PC-3 (cell line): ENCODE measurements at places on chromosomes 11 and 22.

GRCh38 chr22:20834206-20834605 is 24.4 kb downstream of the PI4KA start:
- DNase-seq: no peak

- no peak for DNase-seq
Measured at GRCh38 chr11:121348220-121348875, 55.8 kb downstream of the SC5D start.

- DNase-seq: no peak
Measured at GRCh38 chr11:88100151-88100550, 75.1 kb downstream of the RAB38 start.

- no peak for DNase-seq
Measured at GRCh38 chr22:17140022-17140421, 18.9 kb upstream of the TMEM121B start.

DNA sequence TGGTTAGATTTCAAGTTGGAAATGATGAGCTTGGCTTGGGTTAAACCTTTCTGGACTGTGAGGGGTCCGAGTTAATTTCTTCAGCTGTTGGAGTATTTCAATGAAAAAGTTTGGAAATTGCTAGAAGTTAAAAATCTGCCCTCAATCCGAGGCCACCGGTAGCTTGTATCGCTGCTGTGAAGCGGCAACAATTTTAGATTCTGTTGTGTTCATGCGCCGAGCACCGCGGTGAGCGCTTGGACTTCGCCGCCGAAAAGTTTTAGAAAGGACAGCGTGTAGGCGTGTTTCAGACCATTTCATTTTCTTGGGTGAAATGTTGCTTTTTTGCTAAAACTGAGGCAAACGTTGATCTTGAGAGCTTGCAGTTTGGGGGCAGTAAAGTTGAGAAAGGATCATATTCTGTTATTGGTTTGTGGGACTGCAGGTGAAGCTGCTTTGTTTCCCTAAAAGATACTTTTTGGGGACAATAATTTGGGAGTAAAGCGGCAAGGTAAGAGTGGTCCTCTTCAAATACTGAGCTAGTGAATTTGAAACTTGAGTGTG is 928 bp downstream of the FBXO7 start:
- DNase-seq: peak; percentile 33

DNA sequence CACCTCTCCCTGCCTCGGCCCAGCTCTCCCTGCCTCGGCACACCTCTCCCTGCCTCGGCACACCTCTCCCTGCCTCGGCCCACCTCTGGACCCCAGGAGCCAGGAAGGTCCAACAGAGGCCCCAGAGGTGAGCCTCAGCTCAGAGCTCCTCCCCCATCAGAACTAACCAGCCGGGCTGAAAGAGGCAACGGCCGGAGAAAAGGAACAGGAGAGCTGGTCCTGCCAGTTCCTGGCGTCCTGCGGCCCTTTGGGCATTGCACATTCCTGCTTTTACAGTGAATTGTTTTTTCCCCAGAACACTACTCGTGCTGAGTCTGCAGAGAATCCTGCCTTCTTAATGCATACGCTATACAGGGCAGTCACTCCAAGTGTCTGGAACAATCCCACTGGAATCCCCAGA is 45.8 kb downstream of the LMO1 start:
- no peak for DNase-seq

- DNase-seq: no peak
Measured at GRCh38 chr22:21697021-21697771, 31.4 kb downstream of the PPIL2 start.

DNA sequence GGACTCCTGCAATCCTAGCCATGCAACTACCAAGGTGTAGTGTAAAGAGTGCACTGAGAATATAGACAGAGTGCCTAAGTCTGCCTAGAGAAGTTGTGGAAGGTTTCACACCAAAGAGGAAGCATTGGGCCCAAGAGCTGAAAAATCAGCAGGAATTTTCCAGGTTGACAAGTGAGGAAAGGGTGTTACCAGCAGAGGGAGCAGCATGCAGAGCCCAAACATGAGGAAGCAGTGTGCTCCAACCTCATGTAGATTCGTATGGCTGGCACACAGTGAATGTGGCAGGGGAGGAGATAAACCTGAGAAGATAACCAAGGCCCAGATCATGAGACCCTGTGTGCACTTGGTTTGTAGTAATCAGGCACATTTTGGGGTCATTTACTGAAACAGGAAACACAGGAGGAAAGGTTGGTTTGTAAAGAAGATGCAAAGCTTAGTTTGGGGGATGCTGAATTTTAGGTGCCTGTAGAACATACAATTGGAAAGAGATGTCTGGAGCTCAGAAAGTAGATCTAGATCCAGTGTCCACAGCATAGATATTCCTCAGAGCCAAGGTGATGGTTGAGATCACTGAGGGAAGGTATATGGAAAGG is 1.7 kb downstream of the HPX start:
- peak; percentile 52 for DNase-seq

GRCh38 chr11:67640021-67640757 is 626 bp upstream of the TBX10 start:
- peak; percentile 57 for DNase-seq

DNA sequence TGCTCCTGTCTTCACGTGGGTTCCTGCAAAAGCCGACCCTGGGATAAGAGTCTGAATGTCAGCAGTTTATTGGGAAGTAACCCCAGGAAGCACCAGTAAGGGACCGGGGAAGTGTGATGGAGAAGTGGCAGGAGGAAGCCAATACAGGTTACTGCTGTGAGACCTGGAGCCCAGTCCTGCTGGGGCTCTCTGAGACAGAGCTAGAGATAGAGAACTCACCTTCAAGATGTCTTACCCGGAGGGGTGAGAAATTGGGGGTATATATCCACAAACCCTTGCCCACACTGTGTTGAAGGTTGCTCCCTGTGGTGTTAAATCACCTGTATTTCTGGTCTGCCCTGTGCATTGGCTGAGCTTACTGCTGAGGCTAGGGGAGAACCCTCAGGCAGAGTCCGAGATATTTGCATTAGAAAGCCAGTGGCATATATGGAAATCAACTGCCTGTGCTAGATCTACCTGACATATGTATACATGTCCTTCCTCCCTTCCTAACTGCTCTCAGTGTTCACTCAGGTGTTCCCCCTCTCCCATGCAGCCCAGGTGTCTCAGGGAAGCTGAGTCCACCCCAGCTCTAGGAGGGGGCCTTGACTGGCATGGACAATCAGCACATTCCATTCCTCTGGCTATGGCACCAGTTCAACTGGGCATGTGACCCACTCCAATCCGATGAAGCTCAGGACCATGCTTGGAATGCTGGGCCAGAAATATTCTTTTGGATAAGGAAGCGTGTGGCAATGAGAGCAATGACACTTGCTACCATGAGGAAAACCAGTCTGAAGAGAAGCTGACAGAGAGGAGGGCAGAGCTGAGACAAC is 6.8 kb upstream of the MICAL2 start:
- DNase-seq: no peak

DNA sequence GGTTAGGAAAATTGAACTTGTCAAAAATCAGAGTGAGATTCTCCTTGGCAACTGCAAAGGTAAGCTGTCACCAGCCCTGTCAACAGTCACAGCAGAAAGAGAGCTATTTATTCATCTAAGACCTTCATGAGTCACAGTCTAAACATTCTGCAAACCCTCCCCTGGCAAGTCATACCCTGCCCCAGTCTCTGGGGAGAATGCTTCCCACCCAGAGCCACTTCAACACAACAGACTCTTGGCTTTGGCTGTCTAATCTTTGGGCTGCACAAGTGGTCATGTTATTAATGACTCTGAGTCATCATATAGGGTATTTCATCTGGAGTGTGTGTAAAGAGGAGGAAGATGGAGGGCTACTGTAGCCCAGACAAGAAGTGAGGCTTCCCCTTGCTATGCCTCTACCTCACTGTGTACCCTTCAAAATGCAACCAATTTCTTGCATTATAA is 153.4 kb downstream of the CCDC34 start:
- DNase-seq: peak; percentile 96

GRCh38 chr11:65581928-65582327 is 6.1 kb downstream of the EHBP1L1 start:
- DNase-seq: no peak

GRCh38 chr11:118243993-118244762 is 8.0 kb downstream of the MPZL3 start:
- no peak for DNase-seq

DNA sequence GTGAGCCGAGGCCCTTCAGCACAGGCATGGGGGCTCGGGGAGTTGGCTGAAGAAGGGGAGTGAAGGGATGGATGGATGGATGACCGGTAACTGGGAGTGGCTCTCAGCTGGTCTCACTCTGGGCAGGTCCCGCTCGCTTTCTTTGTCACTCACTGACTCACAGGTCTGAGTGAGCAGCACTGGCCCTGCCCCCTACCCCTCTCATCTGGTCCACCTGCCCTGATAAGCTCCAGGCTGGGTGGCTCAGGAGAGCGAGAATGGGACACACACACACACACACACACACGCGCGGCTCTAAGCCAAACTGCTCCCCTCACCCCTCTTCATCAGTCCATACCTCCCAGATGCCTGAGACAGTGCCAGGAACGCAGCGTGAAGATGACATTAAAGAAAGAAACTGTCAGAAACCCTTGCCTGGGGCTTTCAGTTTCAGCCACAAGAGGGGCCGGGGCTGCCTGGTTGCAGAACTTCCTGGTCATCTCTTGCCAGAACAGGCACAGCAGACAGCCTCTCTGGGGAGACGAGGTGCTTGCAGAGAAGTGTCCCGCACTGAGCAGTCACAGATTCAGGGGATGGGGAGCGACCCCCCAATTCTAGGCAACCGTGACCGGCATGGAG is 16.5 kb upstream of the SHISAL1 start:
- peak; percentile 61 for DNase-seq

- no peak for DNase-seq
Measured at GRCh38 chr11:30825723-30826122, 239.6 kb upstream of the MPPED2 start.

- no peak for DNase-seq
Measured at GRCh38 chr22:36590441-36591056, 61.6 kb upstream of the EIF3D start.

GRCh38 chr11:69357458-69358397 is 63.8 kb downstream of the MYEOV start:
- no peak for DNase-seq

GRCh38 chr11:119277660-119278059 is 39.3 kb downstream of the MCAM start:
- no peak for DNase-seq

DNA sequence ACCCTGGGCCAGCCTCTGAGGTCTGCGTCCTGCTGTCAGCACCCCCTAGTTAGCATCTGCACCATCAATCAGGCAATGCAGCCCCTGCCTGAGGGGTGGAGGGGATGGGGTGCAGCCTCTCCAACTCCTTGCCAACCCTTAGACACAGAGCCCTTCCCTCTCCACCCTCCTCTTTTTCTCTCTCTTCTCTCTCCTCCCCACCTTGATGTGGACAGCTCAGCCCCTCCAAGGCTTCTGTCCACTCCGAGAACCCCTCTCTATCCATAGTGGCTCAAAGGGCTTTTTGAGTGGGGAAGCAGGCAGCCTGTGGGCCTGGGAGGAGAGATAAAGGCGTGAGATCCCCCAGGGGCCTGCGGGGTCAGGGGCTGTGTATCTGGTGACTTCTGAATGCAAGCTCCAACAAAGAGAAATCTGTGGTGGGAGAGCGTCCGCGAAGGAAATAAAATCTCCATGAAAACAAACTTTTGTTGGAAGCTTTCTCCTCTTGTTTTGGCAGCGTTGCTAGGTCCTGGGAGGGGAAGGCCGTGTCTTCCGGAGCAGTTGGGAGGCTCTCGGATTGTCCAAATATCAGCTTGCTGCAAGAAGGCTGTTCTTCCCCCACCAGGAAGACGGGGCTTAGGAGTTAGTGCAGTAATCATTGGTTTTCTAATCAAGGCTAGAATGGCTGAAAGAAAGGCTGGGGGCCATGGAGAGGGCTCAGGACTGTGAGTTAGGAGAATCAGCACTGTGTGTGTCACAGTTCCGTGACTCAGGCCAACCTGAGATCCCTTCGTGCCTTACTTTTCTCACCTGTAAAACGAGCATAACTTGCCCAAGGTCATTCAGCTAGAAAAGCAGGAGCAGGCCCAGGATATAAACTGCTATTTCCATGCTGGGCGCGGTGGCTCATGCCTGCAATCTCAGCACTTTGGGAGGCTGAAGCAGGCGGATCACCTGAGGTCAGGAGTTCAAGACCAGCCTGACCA is 50.3 kb downstream of the PKNOX2 start:
- no peak for DNase-seq

- no peak for DNase-seq
Measured at GRCh38 chr11:30351061-30351460, 28.2 kb downstream of the ARL14EP start.

- no peak for DNase-seq
Measured at GRCh38 chr11:46857666-46858065, 11.6 kb upstream of the CKAP5 start.

- DNase-seq: no peak
Measured at GRCh38 chr22:46447906-46448305, 89.5 kb downstream of the CELSR1 start.

DNA sequence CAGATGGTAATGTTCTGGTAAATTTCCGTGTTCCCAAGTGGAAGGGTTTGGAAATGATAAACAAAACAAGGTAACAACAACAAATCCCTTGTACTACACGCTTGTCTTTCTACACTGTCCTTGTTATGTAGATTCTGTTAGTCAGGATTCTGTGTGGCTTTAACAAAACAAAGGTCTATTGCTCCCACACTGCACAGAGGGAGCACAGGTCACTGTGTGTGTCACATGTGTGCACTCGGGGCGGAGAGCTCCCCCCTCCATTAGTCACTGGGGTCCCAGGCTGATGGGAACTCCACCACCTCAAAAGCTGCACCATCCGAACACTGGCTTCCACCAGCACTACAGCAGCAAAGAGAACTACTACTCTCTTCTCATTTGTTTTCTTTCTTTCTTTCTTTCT is 227.9 kb downstream of the NTM start:
- no peak for DNase-seq

DNA sequence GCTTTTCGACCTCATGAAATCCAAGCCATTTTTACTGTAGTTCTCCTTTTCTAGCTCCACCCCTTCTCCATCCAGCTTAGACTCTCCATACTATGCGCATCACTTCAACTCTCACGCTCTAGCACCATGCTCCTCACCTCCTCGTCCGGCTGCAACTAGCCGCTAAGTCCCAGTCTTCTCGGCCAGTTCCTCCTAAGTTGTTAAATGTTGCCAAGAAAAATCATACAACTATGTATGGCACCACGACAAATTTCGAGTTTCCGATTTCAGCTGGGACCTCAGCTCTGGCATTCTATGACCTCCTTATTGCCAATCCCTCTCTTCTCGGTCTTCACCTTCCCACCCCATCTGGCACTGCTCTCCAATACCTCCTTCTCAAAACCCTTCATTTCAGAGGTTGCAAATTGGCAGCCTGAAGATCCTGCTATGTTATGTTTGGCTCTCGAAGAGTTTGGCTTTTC is 1.0 kb downstream of the ZNF70 start:
- DNase-seq: no peak

DNA sequence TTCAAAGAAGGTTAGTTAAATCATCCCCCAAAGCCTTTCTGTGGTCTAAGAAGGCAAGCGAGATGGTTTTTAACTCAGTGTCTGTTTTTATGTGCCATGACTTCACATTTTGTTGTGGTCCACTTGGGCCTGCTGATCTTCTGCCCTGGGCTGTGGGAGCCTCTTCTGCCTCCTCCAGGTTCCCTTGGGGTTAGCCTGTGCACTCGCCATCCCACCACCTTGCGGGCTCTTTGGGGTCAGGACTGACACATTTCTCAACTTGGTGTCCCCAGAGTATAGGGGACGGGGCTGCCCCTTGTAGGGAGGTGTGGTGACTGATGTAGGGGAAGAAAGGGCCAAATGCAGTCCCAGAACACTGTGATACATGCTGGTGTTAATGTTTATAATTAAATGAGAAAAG is 207.0 kb downstream of the TBC1D22A start:
- DNase-seq: no peak

- no peak for DNase-seq
Measured at GRCh38 chr22:29195964-29196666, 9.6 kb upstream of the EMID1 start.
